A549 (cell line): ENCODE measurements at places on chromosomes 7 and 10.

DNA sequence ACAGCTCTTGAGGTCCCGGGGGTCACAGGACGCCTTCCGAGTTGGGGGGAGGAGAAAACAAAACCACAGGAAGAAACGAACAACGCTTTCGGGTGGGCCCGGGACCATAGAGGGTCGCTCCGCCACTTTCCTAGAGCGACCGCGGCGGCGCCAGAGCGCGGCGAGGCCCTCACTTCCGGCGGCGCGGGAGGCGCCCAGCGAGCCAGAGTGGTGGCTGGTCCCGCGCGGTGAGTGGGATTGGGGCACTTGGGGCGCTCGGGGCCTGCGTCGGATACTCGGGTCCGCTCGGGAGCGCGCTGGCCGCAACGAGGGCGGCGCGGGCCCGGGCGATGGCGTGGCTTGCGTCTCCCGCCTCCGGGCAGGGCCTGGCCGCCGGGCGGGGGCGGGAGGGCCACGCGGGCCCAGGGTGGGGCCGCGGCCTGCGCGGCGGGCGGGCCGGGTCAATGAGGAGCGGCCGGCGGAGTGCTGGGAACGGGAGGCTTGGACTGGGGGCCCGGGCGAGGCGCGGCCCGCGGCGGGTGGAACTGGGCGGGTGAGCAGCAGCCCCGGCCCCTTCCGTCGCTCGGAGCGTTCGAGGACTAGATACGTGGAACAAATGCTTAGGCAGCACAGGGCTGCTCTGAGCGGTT lies at the start of gene ZNF22:
TSS of gene ZNF22 (plus strand) at position 172 of the 629 bp plus-strand sequence. CDS start 2,446 bp downstream, outside the sequence.
- DNase-seq, result peak; percentile 16

DNA sequence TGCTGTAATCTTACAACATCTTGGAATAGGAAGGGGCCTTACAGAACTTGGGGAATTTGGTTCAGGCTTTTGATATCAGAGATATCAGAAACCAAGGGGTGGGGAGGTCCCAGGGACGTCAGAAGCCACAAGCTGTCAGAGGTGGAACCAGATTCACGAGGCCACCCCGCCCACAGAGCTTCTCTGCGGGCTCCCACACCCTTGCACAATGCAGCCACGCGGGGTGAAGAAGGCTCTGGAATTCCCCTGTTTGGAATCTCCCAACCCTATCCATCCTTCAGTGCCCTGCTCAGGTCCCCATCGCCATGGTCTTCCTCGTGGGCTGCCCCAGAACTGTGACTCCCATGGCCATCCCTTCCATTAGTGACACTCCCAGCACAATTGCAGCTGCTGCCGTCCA lies 247.1 kb upstream of the SHH start:
- DNase-seq, result no peak

DNA sequence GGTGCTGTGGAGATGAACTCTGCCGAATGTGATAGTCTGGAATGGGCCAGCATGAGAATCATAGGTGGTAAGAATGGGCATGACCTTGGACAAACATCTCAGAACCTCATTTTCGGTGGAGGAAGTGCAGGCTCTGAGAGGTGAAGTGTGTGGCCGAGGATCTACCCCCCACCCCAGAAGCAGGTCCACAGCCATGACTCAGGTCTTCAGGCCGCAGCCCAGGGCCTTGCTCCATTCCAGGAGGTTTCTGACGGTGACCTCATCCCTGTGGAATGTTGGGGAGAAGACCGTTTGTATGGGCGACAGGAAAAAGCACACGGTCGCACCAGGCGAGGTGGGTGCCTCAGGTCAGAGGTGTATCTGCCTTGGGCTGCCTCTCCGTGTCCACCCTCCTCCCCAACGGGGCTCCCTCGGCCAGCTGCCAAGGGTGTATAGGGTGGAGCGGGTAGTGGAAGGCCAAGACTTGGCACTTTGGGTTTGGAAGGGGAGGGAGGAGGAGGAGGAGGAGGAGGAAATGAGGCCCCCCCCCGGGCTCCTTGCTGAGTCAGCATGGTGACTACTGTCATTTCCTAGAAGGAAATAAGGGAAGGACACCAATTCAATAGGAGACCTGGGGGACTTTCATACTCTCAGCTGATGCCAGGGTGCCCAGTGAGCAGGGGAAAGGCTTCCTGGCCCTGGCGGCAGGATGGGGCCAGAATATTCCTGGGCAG lies 168.0 kb upstream of the RHEB start:
- DNase-seq, result peak; percentile 96

GRCh38 chr10:133102415-133103095 lies 14.8 kb downstream of the ADGRA1 start:
- DNase-seq, result no peak

- DNase-seq, result peak; percentile 14
Measured at GRCh38 chr7:139457153-139457946, 26.1 kb downstream of the KLRG2 start.

- no peak for DNase-seq
Measured at GRCh38 chr7:84688671-84689070, 494.1 kb upstream of the SEMA3A start.
